Stimulated activated CD4-positive, alpha-beta T cell treated with anti-CD3 and anti-CD28 coated beads, TNF-alpha, amount 100 ng/mL, for 4 hours (primary cell): ENCODE measurements at places on chromosomes 7 and 10.

DNA sequence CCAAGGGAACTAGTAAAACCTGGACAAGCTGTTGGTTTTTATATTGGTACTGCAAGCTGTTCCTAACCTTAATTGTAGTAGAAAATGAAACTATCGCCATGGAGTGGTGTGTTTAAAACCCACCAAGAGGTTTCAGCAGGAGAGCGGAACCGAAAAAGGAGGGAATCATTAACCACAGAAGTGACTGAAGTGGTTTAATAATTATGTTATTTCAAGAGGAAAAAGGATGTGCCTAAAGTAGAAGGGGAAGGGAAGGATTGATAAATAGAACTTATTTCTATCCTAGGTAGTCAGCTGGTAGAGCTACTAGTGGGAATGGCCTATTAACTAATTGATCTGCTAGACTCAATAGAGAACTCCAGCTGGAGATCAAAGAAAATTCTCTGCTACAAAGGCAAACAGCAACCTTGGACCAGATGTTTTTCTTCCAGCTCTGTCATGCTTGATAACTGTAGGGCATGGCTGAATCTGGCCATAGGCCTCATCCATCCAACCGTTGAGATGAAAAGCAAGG is 91.8 kb downstream of the BAMBI start:
- DNase-seq = no peak

DNA sequence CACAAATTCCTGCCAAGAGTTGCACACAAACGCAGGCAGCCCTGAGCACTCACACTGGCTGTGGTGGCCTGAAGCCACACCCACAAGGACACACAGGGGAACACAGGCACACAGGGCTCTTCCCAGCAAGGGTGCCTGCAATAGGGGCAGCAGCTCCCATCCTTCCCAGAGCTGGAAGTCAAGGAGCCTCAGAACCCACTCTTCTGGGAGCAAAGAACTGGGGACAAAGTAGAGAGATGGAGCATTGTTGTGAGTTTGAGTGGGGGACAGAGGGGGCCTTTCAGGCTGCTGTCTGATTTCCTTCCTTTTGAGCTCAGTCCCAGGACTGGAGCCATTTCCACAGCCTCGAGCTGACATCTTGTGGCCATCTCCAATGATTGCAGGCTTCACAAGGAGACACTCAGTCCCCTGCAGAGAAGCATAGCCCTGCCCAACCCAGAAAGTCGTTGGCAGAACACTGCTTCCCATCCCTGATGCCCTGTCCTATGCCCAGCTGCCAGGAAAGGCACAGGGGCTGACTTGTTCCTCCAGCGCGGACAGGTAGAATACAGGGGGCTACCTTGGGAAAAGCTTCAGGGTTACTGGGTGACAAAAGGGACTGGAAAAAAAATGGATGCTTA is 34.4 kb upstream of the SLF2 start:
- no peak for DNase-seq

GRCh38 chr7:50766106-50766848 is 16.4 kb downstream of the GRB10 start:
- DNase-seq = no peak

DNA sequence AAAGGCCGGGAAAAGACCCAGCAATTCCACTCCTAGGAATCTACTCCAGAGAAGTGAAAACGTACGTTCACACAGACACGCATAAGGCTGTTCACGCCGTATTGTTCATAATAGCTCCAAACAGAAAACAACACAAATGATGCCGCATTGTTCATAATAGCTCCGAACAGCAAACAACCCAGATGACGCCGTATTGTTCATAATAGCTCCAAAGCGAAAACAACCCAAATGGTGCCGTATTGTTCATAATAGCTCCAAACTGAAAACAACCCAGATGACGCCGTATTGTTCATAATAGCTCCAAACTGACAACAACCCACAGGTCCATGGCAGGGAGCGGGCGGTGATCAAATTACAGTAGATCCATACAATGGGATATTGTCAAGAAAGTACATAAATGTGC is 85.2 kb upstream of the DNAAF5 start:
- no peak for DNase-seq

DNA sequence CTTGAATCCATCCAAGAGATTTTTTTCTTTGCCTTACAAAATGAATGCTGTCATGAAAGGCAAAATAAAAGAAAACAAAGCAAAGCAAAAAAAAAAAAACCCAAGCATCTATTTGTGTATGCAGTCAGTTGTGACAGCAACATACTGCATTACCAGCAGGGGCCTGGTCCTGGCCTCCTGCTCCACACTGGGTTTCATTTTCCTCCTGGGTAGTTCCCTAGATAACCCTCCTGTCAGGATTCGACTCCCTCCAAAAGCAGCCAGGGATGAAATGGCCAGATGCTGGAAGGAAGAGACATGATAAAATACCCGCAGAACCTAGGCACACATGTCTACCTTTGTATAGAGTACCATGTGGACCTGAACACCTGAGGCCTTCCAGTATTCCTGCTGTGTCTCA is 148.6 kb downstream of the NRCAM start:
- no peak for DNase-seq

- no peak for DNase-seq
These were observed 6.7 kb upstream of the INHBA start for GRCh38 chr7:41709621-41710020.

GRCh38 chr7:43010061-43010460 is 77.9 kb downstream of the MRPL32 start:
- no peak for DNase-seq

DNA sequence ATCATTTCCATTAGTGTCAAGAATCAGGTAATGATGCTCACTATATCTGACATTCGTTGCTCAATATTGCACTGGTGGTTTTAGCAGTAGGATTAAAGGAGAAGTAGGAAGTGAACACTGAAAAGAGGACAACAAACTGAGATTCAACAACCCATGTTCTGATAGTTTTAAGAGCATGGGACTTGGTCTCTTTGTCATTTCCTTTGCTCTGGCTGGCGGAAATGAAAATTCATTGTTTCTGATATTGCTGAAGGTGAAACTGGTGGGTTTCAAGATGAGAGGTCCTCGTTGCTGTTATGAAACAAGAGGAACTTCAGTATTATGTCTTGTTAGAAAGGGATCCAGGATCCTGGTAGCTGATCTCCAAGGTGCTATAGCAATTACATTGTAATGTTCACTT is 129.0 kb downstream of the DNAH11 start:
- no peak for DNase-seq

DNA sequence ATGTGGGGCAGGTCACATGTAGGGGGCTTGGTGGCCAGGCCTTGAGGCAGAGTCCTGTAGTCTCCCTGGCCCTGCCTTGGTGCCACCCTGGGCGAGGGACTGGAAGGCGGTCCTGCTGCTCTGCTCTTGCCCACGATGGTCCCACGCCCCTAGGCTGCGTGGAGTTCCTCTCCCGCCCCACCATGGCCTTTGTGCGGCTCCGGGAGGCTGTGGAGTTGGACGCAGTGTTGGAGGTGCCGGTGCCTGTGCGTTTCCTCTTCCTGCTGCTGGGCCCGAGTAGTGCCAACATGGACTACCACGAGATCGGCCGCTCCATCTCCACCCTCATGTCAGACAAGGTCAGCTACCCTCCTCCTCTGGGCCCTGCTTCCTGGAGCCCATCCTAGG is 10.0 kb downstream of the FASTK start:
- no peak for DNase-seq

GRCh38 chr7:44849885-44850544 is 2.1 kb upstream of the H2AZ2 start:
- DNase-seq = no peak

DNA sequence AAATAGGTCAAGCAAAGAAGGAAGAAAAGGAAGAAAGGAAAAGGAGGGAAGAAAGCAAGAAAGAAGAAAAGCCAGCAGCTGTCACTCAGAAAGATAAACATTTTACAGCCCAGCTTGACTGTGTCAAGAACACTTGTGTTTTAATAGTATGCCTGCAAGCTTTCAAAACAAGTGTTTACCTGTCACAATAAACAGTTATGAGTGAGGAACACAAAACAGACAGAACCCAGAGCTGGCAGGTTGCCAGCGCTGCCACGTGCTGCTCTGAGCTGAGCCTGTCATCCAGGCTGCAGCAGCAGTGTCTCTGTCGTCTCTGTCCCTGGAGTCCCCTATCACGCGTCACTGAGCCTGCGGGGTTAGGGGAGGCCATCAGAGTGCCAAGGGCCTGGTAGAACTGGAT is 827.6 kb upstream of the AUTS2 start:
- no peak for DNase-seq

- DNase-seq = no peak
These were observed 151.5 kb downstream of the LRRTM3 start for GRCh38 chr10:67077376-67077775.

GRCh38 chr7:47384755-47385535 is 197.0 kb downstream of the TNS3 start:
- DNase-seq = no peak

DNA sequence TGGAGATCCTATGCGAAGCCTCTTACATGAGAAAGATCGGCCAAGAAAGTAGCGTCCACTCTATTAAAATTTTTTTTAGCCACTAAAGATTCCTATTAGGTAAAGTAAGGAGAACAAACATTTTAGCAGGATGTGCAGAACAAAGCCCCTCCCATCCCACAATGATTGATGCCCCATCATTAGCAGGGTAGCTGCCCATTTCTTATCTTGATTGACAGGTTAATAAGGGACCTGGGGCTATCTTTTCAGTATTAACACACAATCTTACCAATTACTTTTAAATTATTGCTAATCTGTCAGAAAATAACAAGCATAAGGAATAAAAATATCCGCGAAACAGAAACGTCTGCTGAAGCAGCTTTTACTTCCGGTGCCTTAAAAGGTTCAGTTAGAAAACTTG is 5.1 kb downstream of the FZD8 start:
- DNase-seq = no peak

DNA sequence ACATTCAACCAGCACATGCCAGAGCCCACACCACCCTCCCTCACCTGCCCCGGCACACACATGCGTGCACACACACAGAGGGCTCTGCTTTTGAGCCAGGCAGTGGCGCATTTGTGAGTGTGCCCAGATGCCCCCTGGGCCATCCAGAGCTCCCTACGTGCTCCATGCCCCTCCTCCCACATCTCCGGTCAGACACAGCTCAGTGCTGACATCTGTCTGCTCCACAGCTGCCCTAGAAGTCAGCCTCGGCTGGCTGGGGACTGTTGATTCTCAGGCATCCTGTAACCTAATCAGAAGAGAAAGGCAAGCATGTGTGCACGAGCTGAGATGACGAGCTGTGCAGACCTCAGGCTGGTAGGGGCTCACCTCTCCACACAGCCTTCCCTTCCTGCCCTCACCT is 135.1 kb downstream of the ZMIZ1 start:
- DNase-seq = no peak

DNA sequence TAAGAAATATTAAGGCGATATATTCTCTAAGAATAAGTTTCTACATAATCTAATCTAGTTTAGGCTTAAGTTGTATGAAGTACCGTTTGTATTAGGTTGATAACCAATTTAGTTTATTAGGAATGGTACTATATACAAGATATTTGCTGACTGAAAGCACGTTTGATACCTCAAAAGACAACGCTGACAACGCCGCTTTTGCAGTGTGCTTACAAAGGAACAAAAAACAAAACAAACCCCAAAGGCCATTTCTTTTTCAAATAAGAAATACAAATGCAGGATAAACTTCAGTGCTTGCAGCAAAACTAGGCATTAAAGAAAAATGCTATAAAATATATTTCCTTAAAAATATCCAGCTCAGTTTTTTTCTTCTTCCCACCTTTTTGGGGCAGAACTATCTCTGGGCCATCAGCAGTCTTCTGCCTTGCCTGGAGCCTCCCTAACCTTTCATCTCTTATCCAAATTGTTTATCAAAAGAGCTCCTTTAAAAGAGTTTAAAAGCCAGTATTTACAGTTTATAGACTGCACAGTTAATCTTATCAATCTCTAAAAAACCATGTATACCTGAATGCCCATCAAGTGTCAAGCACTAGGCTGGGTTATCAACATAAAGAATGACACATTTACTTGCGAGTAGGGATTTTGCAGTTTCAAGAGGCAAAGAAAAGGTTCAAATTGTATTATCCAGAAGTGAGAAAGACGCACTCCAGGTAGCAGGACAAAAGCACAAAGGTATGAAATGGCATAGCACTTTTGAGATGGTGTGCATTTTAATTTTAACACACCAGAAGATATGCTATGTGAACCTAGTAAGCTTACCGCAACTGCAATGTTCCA is 4.1 kb upstream of the KMT2E start:
- no peak for DNase-seq

GRCh38 chr7:85805249-85805648 is 618.4 kb upstream of the SEMA3D start:
- no peak for DNase-seq

GRCh38 chr10:102286216-102286615 is 40.9 kb downstream of the GBF1 start:
- DNase-seq = no peak

DNA sequence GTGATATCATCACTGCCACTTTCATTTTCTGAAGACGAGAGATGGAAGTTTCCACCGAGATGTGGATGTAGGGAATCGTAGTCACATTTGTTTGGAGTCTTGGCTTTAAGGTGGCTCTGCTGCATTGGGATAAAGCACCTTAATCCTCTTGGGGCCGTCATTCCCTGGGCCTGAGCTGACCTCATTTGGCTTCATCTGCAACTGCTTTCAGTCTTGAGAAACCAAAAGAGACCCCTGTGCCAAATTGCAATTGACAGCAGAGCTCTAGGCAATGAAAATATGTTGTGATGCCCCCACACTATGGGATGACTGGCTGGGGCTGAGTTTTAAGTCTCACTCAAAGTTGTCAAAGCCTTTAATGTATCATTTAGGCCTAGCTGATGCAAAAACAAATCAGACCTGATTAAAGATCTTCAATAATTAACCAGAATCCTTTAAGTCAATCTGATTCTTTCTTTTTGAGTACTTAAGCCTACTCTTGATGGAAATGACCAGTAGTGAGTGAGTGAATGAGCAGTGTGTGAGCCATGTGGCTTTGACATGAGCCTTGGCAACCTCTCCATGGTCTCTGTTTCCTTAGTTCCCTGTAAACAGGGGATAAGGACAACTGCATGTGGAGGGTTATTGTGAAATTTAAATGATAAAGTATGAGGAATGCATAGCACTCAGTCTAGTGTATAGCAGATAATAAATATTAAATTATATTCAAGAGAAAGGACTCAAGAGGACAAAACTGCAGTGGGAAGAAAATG is 155.0 kb downstream of the BMPER start:
- DNase-seq = no peak

- no peak for DNase-seq
These were observed 44.6 kb upstream of the DLG5 start for GRCh38 chr10:77970869-77971803.

DNA sequence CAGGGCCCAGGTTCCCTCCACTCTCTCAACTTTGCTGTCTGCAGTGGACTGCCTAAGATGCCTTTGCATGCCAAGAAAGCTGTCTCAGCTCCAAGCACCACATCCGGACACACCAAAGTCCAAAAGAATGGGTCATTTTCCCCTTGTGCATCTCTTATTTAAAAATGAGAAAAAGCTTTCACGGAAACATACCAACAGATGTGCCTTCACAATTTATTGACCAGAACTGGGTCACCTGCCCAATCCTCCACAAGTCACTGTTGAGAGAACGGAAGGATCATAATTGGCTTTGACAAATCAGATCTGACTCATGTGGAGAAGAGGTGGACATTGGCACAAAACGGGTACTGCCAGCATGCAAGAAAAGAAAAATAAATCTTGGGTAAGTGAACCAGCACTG is 258.3 kb downstream of the SNX13 start:
- DNase-seq = no peak

- DNase-seq = no peak
These were observed 223.9 kb upstream of the PPP2R2D start for GRCh38 chr10:131676800-131677421.

- DNase-seq = no peak
These were observed 765 bp downstream of the CCAR1 start for GRCh38 chr10:68721673-68722335.

- no peak for DNase-seq
These were observed 568.1 kb upstream of the FOXK1 start for GRCh38 chr7:4113976-4114375.

- no peak for DNase-seq
These were observed 93.0 kb downstream of the PCDH15 start for GRCh38 chr10:54708021-54708420.
